ENCODE measurements at places on chromosomes 7 and 10.

- DNase-seq = no peak
Observed at GRCh38 chr10:43963379-43963778, 314.7 kb upstream of the ZNF32 start.

- DNase-seq = no peak
Observed at GRCh38 chr10:44576702-44577191, 191.8 kb upstream of the CXCL12 start.

- DNase-seq = no peak
Observed at GRCh38 chr10:2300231-2300630, 562.9 kb upstream of the ADARB2 start.

DNA sequence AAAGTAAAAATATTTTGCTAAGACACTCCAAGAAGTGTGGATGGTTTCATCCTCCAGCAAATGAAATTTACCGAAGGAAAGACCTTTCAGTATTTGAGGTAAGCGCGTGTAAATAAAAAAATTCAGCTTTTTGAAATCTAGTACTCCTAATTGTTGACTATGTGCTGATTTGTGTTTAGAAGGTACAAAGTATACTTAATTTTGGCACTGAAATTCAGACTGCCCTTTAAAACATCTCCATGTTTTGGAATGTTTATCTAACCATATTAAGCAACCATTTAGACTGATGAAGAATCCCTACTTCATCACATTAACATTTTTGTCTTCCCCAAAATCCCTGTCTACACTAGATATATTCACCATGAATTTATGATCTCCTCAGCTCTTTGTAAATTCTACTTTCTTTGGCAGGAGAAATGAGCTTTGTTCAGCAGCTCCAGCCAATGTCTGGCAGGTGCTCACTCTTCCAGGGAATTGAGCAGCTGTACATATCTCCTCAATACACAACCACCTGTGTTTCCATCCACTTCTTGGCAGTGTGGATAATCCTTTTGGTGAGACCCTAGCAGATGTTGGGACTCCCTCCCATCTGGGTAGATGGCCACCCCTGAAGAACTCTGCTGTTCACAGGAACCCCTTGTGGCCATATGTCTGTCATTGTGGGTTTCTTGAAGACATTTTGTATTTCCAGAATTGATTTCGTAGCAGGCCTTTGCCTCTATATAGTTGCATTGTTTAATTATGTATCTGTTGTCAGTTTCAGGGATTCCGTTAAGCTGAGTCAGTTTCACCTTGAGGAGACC lies 129.4 kb upstream of the SAMD8 start:
- no peak for DNase-seq

GRCh38 chr7:111893190-111893589 lies 313.0 kb downstream of the DOCK4 start:
- no peak for DNase-seq

DNA sequence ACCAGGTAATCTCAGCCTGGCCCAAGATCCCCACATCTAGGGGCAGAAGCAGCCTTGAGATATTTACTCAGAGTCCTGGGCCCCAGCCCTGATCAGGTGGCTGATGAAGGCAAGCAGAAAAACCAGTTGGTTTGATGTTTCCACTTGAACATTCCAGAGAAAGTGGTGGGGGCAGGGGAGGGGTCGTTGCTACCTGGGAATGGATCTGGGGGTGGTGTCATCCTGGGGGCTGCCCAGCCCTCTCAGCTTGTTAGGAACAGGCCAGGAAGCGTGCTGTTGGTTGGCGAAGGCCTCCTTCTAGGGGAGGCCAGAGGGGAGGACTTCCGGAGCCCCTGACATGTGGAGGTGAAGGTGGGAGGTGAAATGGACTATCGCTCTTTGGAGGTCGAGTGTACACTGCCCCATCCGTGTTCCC lies 3.7 kb upstream of the ABHD11 start:
- no peak for DNase-seq

- DNase-seq = no peak
Observed at GRCh38 chr7:155356323-155357105, 58.8 kb downstream of the INSIG1 start.
